Stromal cell of bone marrow (primary cell): ENCODE measurements at places on chromosomes 7 and 10.

- DNase-seq = no peak
These were observed 55.1 kb upstream of the TRIL start for GRCh38 chr7:29013082-29013695.

DNA sequence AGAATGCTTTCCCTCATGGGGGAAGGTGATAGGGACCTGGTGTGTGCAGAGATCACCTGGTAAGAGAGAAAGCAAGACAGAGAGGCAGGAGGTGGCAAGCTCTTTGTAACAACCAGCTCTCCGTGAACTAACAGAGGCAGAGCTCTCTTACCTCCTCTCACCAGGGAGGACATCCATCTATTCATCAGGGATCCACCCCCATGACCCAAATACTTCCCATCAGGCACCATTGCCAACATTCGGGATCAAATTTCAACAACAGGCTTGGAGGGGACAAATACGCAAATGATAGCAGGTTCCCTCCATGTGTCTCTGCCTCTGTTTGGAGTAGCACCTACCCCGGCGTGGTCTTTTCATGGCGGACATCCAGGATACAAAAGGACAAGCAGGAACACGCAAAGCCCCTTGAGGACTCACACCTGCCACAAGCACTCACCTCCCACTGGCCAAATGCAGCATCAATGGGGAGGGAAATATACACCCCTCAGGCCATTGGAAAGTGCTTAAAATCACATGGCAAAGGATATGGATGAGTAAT is 431.2 kb upstream of the AUTS2 start:
- no peak for DNase-seq

DNA sequence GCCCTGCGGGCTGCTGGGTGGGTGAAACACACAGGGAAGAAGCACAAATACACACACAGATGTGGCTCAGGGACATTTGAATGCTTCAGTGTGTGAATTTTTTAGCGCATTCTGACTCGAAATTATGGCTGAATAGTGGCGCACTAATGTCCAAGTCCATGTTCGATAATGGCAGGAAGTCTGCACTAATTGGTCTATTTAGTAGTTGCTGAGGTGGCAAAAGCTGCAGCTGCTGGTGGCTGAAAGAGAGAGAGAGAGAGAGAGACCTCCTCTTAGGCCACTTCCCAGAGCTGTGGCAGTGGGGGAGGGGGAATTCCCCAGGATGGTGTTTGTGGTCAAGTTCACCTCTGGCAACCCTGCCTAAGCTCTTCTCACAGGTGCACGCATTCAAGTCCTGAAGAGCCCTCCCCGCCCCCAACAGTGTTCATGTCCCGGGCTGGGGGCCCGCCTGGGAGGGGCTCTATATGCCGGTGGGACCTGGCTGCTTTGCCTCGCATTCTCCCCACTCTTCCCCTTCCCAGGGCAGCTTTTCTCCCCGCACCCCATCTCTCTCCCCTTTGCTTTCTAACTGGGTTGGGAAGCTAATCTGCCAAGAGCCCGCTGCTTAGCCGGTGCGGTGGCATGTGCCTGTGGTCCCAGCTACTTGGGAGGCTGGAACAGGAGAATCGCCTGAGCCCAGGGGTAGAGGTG is 6.0 kb upstream of the MNX1 start:
- no peak for DNase-seq

- no peak for DNase-seq
These were observed 139.4 kb upstream of the AKR1E2 start for GRCh38 chr10:4686644-4686996.

GRCh38 chr7:134660242-134660785 is 13.7 kb downstream of the BPGM start:
- DNase-seq = no peak

GRCh38 chr10:109173937-109174336 is 749.4 kb downstream of the XPNPEP1 start:
- DNase-seq = no peak

- DNase-seq = peak; percentile 95
These were observed 40.9 kb upstream of the MET start for GRCh38 chr7:116630932-116631671.

DNA sequence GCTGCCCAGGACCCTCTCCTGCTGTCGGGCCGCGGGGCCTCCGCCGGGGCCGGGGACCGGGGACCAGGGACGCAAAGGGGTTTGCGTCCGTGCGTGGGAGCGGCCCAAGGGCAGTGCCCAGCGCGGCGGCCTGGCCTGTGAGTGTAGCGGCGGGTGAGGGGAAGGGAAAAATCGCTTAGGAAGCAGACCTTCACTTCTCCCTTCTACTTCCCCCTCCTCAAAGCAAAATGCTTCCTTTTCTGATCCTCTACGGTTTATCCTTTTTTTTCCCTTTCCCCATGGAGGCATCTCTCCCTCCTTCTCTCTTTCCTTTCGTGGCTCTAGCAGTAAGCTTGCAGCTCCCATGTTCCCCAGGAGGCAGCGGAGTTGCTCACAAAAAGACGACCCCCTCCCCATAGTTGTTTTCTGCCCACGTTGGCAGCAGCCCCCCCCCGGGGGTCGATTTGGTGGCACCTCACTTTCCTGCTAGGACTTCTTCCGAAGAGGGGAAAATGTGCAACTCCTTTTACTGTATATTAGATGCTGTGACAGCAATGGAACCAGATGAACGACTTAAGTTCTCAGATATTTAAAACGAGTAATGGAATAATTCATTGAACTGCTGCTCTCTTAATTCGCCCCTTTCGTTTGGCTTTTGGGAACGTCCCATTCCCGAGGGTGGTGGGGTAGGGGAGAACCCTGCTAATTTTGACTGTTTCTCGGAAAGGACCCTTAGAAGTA is 724 bp downstream of the CAPZA2 start:
- no peak for DNase-seq

GRCh38 chr7:110522061-110522760 is 568.7 kb upstream of the LRRN3 start:
- no peak for DNase-seq
